Activated T-cell treated with anti-CD3 and anti-CD28 coated beads, Interleukin-2, amount 50 U/mL, for 24 hours (primary cell): ENCODE measurements at places on chromosomes 5 and 9.
A peak's percentile ranks its signal among the peaks of the same experiment; 100 is the strongest.

GRCh38 chr9:18068900-18069299 lies 405.1 kb upstream of the ADAMTSL1 start:
- no peak for DNase-seq

GRCh38 chr5:133455676-133456075 lies 156.7 kb downstream of the FSTL4 start:
- DNase-seq = no peak

- DNase-seq = peak; percentile 58
Observed at GRCh38 chr5:1652873-1653697, 129.3 kb upstream of the LPCAT1 start.

- DNase-seq = no peak
Observed at GRCh38 chr5:4651806-4652565, 488.1 kb upstream of the ADAMTS16 start.

DNA sequence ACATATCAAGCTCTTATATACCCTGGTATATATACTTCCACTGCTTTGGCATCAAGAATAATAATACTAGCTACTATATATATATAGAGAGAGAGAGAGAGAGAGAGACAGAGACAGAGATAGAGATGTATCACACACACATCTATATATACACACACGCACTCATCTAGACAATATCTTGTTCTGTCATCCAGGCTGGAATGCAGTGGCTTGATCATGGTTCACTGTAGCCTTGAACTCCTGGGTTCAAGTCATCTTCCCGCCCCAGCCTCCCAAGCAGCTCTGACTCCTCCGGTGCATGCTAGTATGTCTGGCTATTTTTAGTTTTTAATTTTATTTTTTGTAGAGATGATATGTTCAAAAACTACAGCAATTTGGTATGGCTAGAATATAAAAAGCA lies 22.5 kb downstream of the ANKHD1 start:
- DNase-seq = no peak

- DNase-seq = peak; percentile 36
Observed at GRCh38 chr5:80569086-80569960, 757 bp downstream of the ANKRD34B start.

GRCh38 chr5:172876578-172876977 lies 42.5 kb downstream of the ERGIC1 start:
- DNase-seq = no peak

DNA sequence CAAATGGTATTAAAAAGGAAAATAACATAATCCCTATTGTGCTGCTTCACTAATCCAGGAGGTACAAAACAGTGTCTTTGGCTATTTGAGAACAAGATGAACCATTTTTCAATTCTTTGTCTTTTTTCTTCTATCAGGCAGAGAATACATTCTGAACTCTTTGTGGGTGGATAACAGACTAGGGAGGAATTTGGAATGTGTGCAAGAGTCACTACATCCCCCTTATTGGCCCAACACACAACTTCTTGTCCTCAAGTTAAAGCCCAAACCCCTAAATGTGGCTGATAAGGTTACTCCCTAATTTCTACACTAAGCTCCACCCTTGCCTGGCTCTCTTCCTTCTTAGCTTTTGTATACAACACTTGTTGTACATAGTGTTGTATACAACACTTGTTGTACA lies 342.7 kb upstream of the RFX3 start:
- no peak for DNase-seq

DNA sequence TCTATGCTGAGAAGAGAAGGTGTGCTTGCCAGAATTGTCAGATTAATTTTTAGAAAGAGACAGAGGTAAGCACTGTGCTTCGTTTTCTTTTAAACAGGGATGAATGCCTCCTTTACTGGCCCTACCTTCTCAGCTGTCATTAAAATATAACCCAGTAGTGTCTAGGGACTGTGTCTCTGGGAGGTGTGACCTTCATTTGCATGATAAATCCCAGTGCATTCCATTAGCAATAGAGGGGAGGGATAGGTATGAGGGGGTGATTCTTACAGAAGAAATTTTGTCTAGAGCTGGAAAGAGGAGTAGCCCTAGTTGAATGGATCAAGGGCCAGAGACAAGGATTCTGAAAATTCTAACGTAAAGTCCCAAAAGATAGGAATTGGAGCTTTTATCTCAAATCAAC lies 351.5 kb downstream of the BNC2 start:
- DNase-seq = no peak

- DNase-seq = no peak
Observed at GRCh38 chr9:121563881-121564460, 64.3 kb upstream of the GGTA1 start.

GRCh38 chr9:90825586-90825985 lies 24.0 kb downstream of the SYK start:
- DNase-seq = no peak

DNA sequence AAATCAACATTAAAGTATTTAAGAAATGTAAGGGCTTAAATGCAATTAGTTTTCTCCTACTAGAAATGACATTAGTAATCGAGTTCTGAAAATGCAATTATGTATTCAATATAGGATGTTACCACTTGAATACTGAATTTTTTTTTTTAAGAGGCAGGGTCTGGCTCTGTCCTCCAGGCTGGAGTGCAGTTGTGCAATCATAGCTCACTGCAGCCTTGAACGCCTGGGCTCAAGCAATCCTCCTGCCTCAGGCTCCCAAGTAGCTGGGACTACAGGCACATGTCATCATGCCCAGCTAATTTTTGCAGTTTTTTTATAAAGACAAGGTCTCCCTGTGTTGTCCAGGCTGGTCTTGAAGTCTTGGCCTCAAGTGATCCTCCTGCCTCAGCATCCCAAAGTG lies 1.5 kb downstream of the CDC20B start:
- no peak for DNase-seq
